Thoracic aorta (tissue), 2 donors: ENCODE measurements at places on chromosomes 2 and 18. TPM values are rescaled to one million over a fixed set of nuclear protein-coding genes. Genes with fewer than 3 reads are reported as not detected.

The ARMC9 gene
- total RNA-seq: 68.5 TPM

GRCh38 chr2:236341721-236342120, 77.5 kb upstream of the ASB18 start:
- H3K27me3 ChIP-seq: no peaks in the 10 kb centered on the region
- no peaks in the 10 kb centered on the region for H3K4me1 ChIP-seq
- H3K27ac ChIP-seq: no peak overlapping the region
- H3K36me3 ChIP-seq: no peaks in the 10 kb centered on the region
- H3K4me3 ChIP-seq: no peak overlapping the region

DNA sequence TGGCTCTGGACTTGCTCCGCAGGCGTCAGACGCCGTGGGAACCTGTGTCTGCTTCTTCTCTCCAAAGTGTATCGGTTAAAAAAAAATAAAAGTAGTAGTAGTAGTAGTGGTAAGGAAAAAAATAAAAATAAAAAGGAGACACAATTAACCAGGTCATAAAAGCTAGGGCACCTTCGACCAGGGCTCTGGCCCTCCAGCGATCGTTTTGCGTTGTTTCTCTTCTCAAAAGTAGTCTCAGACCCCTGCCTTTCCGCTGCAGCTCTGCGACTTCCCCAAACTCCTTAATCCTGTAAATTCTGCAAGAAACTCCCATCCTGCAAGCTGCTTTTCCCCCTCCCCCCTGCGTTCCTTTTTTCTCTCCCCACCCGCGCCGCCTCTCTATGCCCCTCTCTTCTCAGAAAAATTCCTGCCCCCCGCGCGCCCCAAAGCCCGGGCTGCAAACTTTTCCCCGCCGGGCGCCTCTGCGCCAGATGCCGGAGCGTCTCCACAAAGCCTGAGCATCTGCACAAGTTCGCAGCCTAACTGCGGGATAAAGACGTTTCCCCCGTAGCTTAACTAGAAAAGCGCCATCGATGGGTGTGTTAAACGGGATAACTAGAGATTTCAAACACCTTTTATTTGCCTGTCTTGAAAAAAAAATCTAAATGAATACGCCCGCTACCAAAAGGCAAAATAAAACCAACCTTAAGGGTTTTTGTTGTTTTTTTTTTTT, 1.8 kb upstream of the SALL3 start:
- DNase-seq: no peak
- H3K36me3 ChIP-seq: no peaks in the 10 kb centered on the region
- no peak overlapping the region for H3K27ac ChIP-seq

- H3K36me3 ChIP-seq: no peaks in the 10 kb centered on the region
- no peak overlapping the region for H3K4me3 ChIP-seq
- no peak overlapping the region for H3K27ac ChIP-seq
- no peak for DNase-seq
- peaks cover 12% of the 10 kb centered on the region for H3K4me1 ChIP-seq
Observed at GRCh38 chr2:12610314-12610713, 106.4 kb upstream of the TRIB2 start.

The LYPD6B gene
- total RNA-seq: not detected

DNA sequence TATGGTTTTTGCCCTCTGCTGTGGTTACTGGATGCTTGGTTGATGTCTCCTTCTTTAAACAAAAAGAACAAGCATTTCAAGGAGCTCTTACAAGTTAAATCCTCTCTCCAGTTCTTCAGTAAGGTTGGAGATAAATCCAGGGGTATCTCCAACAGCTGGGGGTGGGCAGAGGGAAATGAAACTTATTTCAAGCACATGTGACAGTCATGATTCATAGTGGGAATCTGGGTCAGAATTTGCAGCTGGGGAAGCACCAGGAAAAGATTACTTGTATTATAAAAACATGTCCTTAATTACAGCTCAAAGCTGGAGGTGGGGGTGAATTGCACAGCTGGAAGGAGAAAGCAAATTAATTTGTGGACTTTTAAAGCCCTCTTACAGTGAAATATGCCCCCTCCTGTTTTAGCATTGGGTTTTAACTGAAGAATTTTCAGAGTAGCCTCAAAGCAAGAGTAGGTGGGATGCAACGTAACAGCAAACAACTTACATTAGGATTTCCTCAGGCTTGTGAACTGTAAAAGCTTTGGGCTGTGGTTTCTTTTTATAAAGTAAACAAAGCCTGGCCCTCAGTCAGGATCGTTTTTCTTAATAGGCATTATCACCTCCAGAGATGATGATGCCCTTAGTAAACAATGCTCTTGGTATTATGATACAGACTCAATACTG, 596.4 kb downstream of the NYAP2 start:
- DNase-seq: no peak
- no peaks in the 10 kb centered on the region for H3K4me1 ChIP-seq
- no peak overlapping the region for H3K27ac ChIP-seq

- H3K27ac ChIP-seq: no peak overlapping the region
- DNase-seq: no peak
- peaks cover 20% of the 10 kb centered on the region for H3K36me3 ChIP-seq
- peaks cover 3% of the 10 kb centered on the region for H3K4me1 ChIP-seq
- no peak overlapping the region for H3K4me3 ChIP-seq
Observed at GRCh38 chr2:205723179-205723578, 40.9 kb downstream of the NRP2 start.

- H3K36me3 ChIP-seq: no peaks in the 10 kb centered on the region
- no peak for DNase-seq
- no peaks in the 10 kb centered on the region for H3K27me3 ChIP-seq
- H3K4me1 ChIP-seq: peaks cover 27% of the 10 kb centered on the region
- no peak overlapping the region for H3K27ac ChIP-seq
Observed at GRCh38 chr2:19494241-19494640, 135.8 kb upstream of the OSR1 start.

- H3K27ac ChIP-seq: no peak within 1 kb of the TSS
- no peaks in the 10 kb centered on the region for H3K36me3 ChIP-seq
- H3K4me1 ChIP-seq: peaks cover 10% of the 10 kb centered on the region
- no peaks in the 10 kb centered on the region for H3K27me3 ChIP-seq
- DNase-seq: no peak
- no peak within 1 kb of the TSS for H3K4me3 ChIP-seq
Observed at GRCh38 chr2:227813562-227814353, at the start of gene CCL20. CCL20 (plus strand) TSS chr2:227813842; CDS start chr2:227813912, 70 bp downstream.

GRCh38 chr2:189366349-189366748, 74.9 kb upstream of the WDR75 start:
- DNase-seq: no peak
- no peaks in the 10 kb centered on the region for H3K27me3 ChIP-seq
- H3K27ac ChIP-seq: no peak overlapping the region
- peaks cover 16% of the 10 kb centered on the region for H3K4me1 ChIP-seq
- H3K36me3 ChIP-seq: no peaks in the 10 kb centered on the region

The STARD6 gene
- total RNA-seq: not detected

DNA sequence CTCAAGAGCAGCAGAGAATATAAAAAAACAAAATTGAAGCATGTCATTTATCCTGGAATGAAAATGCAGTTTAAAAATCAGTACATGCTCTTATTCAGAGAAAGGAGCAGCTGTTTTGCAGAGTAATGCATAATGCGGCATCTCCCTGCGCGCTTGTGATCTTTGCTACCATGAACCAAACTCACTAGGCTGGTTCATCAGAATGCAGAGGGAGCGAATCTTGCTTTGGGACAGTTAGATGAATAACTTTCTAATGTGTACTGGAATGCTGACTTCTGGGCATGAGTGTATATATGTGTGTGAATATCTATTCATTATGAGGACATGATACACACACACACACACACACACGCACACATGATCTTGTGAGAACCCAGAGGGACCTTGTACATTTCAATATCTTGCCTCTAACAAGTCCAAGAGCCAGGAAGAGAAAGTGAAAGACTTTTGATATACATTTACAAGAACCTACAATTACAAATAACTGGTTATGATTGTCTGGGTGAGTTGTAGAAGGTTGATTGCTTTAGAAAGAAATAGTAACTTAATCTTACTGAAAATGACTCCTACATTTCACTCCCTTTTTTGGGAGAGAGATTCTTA, 54.1 kb upstream of the THOC1 start:
- no peak overlapping the region for H3K27ac ChIP-seq
- peaks cover 18% of the 10 kb centered on the region for H3K4me1 ChIP-seq
- no peak for DNase-seq
- no peaks in the 10 kb centered on the region for H3K27me3 ChIP-seq
- H3K36me3 ChIP-seq: no peaks in the 10 kb centered on the region

- H3K4me3 ChIP-seq: no peak overlapping the region
- no peaks in the 10 kb centered on the region for H3K36me3 ChIP-seq
- H3K27me3 ChIP-seq: no peaks in the 10 kb centered on the region
- DNase-seq: no peak
- no peaks in the 10 kb centered on the region for H3K4me1 ChIP-seq
- H3K27ac ChIP-seq: no peak overlapping the region
Observed at GRCh38 chr2:173001664-173002604, 73.7 kb upstream of the MAP3K20 start.

DNA sequence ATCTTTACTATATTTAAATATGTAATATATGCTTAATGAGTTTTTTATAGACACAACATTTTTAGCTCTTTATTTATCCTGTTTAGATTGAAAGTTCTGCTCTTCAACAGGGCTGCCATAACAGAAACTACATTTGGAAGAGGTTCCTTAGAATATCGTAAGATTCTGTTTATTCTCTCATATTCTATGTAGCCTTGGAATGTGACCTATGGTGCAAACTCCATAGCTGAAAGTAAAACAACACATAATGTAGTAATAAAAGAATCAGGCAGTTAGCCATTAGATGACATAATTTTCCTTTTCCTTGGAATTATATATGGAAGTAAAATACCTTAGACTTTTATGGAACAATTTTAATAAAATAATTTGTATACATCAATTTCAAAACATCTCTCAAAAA, 91.3 kb downstream of the ZNF804A start:
- H3K4me3 ChIP-seq: no peak overlapping the region
- no peaks in the 10 kb centered on the region for H3K36me3 ChIP-seq
- no peak for DNase-seq
- no peaks in the 10 kb centered on the region for H3K4me1 ChIP-seq
- no peak overlapping the region for H3K27ac ChIP-seq

GRCh38 chr2:75076088-75076487, 117.6 kb downstream of the POLE4 start:
- no peaks in the 10 kb centered on the region for H3K27me3 ChIP-seq
- H3K4me3 ChIP-seq: no peak overlapping the region
- no peaks in the 10 kb centered on the region for H3K36me3 ChIP-seq
- no peaks in the 10 kb centered on the region for H3K4me1 ChIP-seq
- H3K27ac ChIP-seq: no peak overlapping the region
- DNase-seq: no peak

DNA sequence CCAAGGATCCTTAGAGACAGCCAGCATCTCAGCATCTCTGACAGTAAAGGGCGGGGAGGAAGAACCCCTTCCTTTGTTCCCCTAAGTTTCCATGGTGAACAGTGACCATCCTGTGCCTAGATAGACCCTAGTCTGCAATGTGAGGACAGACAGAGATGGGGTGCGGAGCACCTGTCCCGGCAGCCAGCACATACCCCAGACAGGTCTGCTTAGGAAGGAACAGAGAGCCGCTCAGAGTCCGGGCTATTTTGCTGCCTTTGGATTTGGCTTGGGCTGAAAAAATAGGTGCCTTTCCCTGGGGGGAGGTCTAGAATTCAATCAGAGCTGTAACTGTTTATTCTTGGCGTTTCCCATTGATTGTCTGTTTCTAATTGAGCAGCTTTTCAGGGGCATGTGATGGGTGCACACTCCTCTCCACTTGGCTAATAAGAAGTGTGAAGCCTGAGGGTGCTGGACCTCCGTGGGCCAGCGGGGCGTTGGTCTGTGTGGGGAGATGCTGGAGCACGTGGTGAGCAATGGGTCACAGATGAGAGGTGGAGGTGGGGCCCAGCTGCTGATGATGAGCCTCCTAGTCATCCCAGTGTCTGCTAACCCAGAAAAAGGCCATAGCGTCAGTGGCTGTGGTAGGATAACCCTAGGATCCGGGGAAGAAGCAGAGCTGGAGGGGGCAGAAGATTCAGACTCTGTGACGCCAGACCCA, 236.8 kb downstream of the SEPTIN10 start:
- no peak for DNase-seq
- no peak overlapping the region for H3K4me3 ChIP-seq
- H3K27me3 ChIP-seq: no peaks in the 10 kb centered on the region
- no peak overlapping the region for H3K27ac ChIP-seq
- peaks cover 18% of the 10 kb centered on the region for H3K36me3 ChIP-seq

The EHD3 gene
- total RNA-seq: 35.8 TPM

DNA sequence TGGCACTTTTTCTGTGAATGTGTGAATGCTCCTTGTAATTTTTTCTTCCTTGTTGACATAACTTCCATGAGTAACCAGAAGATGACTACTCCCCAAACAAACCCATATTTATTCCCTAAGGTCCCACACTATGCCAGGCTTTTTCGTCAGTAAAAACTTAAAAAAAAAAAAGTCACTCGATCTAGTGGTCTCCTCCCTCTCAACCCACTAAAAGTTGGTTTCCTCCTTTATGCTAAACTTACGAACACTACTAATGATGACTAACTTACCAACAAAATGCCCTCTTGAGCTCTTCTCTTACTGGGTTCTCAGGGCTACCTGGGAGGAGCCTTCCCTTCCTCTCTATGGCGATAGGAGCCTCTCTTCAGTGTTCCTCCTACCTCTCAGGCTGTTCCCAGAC, 18.2 kb downstream of the ACVR1 start:
- H3K4me3 ChIP-seq: no peak overlapping the region
- H3K36me3 ChIP-seq: no peaks in the 10 kb centered on the region
- H3K27me3 ChIP-seq: no peaks in the 10 kb centered on the region
- H3K4me1 ChIP-seq: no peaks in the 10 kb centered on the region
- DNase-seq: no peak

The AAK1 gene
- total RNA-seq: 77.9 TPM

GRCh38 chr2:215577356-215577755, 141.5 kb upstream of the FN1 start:
- DNase-seq: no peak
- no peak overlapping the region for H3K27ac ChIP-seq
- H3K27me3 ChIP-seq: no peaks in the 10 kb centered on the region
- H3K36me3 ChIP-seq: no peaks in the 10 kb centered on the region

DNA sequence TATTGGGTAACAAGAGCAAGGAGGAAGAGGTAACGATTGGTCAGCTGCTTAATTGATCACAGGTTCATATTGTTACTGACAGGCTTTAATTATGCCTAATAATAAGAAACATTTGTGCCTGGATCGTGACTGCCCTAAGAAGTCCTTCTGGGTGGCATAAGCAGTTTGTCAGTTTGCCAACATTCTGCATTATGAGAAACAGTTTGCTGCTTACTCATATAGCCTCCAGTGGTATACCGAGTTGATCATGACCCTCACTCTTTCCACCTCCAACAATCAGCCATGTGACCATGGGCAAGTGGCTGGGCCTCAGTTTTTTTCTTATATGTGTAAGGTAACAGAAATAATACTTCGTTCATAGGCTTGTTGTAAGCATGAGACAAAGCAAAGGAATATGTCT, 96.6 kb upstream of the CABLES1 start:
- no peak for DNase-seq
- no peaks in the 10 kb centered on the region for H3K27me3 ChIP-seq
- H3K4me3 ChIP-seq: no peak overlapping the region
- no peaks in the 10 kb centered on the region for H3K36me3 ChIP-seq
- H3K27ac ChIP-seq: no peak overlapping the region

The SLC9A4 gene
- total RNA-seq: not detected
